Osteocyte (in vitro differentiated cells): ENCODE measurements at places on chromosomes 1 and 21. TPM values are rescaled to one million over a fixed set of nuclear protein-coding genes. Genes with fewer than 3 reads are reported as not detected.

The AMY1C gene
- not detected in 2 replicates for total RNA-seq

DNA sequence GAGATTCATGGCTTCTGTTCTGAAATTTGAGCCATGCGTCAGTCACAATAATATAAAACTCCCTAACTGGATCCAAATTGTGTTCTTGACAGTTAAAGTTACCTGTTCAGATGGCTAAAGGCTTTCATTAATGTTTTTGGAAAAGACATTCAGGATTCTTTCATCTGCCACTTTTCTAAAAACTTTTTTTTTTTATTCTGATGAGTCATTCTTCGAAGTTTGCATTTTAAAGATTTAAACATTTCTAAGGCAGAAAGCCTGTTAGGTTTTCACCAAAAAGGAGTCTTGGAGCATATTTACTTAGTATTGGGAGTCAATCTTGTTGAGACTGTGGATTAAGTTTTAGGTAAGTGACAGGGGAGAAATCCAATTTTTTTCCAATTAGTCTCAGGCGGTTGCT lies 18.9 kb upstream of the SDC3 start:
- H3K36me3 ChIP-seq: peaks cover 7% of the 10 kb centered on the region
- no peak overlapping the region for H3K4me3 ChIP-seq
- no peak overlapping the region for H3K27ac ChIP-seq
- H3K4me1 ChIP-seq: peaks cover 8% of the 10 kb centered on the region

- H3K27me3 ChIP-seq: peaks cover 65% of the 10 kb centered on the region
- no peak overlapping the region for H3K4me3 ChIP-seq
- no peak overlapping the region for H3K27ac ChIP-seq
- peaks cover 2% of the 10 kb centered on the region for H3K4me1 ChIP-seq
Measured at GRCh38 chr1:206663832-206664652, 20.7 kb upstream of the MAPKAPK2 start.

The MMEL1 gene
- total RNA-seq: not detected in 2 replicates

The ADAMTS1 gene
- 38.0 and 40.3 TPM in 2 replicates for total RNA-seq

DNA sequence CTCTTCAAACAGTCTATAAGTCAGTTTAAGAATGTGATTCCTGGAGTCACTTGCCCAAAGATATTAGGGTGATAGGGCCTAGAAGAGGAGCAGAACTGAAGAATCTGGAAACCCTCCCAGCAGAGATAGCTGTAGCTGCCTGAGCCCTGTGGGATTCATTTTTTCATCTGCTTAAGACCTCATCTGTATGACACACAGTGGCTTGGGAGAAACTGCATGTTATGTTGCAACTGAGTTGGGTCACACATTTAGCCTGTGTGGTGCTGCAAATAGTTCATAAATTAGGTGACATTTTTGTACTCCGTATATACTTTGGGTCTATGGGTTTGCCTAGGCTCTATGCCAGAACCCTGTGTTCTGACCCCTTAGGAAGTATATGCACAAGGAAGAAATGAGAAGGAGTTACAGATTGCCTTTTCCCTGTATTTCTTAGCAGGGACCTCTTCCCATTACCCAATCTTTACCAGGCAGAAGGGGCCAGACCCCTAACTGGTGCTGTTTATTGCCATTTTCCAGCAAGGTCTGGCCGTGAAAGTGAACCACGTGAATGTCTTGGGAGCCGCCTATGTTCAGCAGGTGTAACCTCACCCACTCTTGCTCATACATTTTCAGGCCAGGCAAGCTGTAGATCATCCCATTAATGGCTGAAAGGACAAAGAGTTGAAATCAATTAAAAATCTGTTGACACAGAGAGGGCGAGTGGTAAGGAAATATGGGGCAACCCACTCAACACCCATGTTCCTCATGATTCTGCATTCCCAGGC lies 41.9 kb upstream of the SLC19A2 start:
- DNase-seq: no peak
- H3K36me3 ChIP-seq: no peaks in the 10 kb centered on the region
- H3K27ac ChIP-seq: no peak overlapping the region
- H3K27me3 ChIP-seq: peaks cover 31% of the 10 kb centered on the region

- DNase-seq: no peak
- no peaks in the 10 kb centered on the region for H3K27me3 ChIP-seq
- H3K36me3 ChIP-seq: no peaks in the 10 kb centered on the region
- no peak overlapping the region for H3K4me3 ChIP-seq
Measured at GRCh38 chr1:61190153-61190552, 107.8 kb downstream of the NFIA start.

The FAM3B gene
- not detected in 2 replicates for total RNA-seq

The COA7 gene
- 25.7 and 27.7 TPM in 2 replicates for total RNA-seq

DNA sequence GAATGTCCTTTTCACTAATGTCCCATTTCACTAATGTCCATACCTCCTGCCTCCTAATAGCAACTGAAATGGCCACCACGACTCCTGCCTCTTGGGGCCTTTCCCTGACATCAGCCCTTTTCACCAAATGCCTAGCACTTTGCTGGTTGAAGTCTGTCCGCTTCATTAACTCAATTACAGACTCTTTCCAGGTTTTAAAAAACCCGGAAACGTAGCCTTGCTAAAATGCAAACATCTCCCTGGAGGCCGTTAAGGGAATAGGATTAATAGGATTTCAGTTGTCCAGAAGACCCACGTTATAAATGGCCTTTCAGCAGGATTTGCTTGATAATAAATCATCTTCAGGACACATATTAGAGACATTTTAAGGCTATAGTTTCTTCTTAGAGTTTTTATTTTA lies 25.7 kb upstream of the ERO1B start:
- DNase-seq: no peak
- no peaks in the 10 kb centered on the region for H3K36me3 ChIP-seq
- peaks cover 2% of the 10 kb centered on the region for H3K27me3 ChIP-seq
- no peak overlapping the region for H3K27ac ChIP-seq
- no peak overlapping the region for H3K4me3 ChIP-seq

- no peaks in the 10 kb centered on the region for H3K27me3 ChIP-seq
- H3K36me3 ChIP-seq: peaks cover 41% of the 10 kb centered on the region
- H3K4me3 ChIP-seq: no peak overlapping the region
- H3K27ac ChIP-seq: no peak overlapping the region
- no peak for DNase-seq
- H3K4me1 ChIP-seq: no peaks in the 10 kb centered on the region
Measured at GRCh38 chr1:6675941-6676340, 25.7 kb downstream of the DNAJC11 start.

DNA sequence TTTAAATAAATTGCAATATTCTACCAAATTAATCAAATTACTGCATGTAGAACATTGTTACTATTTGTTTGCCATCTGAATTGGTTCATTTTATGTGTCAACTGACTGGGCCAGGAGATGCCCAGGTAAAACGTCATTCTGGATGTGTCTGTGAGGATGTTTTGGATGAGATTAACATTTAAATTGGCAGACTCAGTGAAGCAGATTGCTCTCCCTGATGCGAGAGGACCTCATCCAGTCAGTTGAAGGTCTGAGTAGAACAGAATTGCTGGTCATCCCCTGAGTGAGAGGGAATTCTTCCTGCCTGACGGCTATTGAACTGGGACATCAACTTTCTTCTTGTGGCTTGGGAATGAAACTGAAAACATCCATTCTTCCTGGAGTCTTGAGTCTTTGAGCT lies 122.0 kb upstream of the GREM2 start:
- no peaks in the 10 kb centered on the region for H3K36me3 ChIP-seq
- H3K4me1 ChIP-seq: peaks cover 25% of the 10 kb centered on the region
- no peaks in the 10 kb centered on the region for H3K27me3 ChIP-seq
- no peak for DNase-seq

GRCh38 chr1:91805311-91805801 lies 80.6 kb downstream of the TGFBR3 start:
- peaks cover 63% of the 10 kb centered on the region for H3K4me1 ChIP-seq
- peaks cover 2% of the 10 kb centered on the region for H3K36me3 ChIP-seq
- peak overlapping the region; percentile 96 for H3K27ac ChIP-seq
- no peaks in the 10 kb centered on the region for H3K27me3 ChIP-seq
- no peak overlapping the region for H3K4me3 ChIP-seq

The KRTCAP2 gene
- total RNA-seq: 190 and 201 TPM in 2 replicates

The ATP1B1 gene
- 42.0 and 45.5 TPM in 2 replicates for total RNA-seq

DNA sequence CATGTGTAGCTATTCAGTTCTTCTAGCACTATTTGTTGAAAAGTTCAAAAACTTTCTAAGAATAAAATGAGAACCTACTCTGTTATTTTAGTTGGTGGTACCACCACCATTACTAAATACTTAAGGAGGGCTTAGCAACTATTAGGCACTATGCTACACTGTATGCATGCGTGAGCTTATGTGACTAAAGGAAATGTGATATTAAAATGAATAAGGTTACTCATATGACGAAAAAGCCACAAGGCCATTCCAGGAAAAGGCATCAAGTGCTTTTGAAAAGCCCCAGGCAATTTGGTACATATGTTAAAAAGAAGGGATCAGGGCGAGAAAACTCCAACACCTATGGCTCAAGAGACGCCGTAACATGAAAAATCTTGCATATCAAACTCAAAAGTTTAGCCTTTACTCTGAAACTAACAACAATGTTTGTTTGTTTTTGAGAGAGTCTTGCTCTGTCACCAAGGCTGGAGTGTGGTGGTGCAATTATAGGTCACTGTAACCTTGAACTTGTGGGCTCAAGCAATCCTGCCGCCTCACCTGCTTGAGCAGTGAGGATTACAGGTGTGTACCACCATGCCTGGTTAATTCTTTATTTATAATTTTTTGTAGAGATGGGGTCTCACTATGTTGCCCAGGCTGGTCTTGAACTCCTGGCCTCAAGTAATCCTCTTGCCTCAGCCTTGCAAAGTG lies 42.5 kb downstream of the EPRS1 start:
- no peak overlapping the region for H3K4me3 ChIP-seq
- H3K27ac ChIP-seq: no peak overlapping the region
- H3K36me3 ChIP-seq: peaks cover 29% of the 10 kb centered on the region
- H3K27me3 ChIP-seq: no peaks in the 10 kb centered on the region
- peaks cover 12% of the 10 kb centered on the region for H3K4me1 ChIP-seq
- no peak for DNase-seq

DNA sequence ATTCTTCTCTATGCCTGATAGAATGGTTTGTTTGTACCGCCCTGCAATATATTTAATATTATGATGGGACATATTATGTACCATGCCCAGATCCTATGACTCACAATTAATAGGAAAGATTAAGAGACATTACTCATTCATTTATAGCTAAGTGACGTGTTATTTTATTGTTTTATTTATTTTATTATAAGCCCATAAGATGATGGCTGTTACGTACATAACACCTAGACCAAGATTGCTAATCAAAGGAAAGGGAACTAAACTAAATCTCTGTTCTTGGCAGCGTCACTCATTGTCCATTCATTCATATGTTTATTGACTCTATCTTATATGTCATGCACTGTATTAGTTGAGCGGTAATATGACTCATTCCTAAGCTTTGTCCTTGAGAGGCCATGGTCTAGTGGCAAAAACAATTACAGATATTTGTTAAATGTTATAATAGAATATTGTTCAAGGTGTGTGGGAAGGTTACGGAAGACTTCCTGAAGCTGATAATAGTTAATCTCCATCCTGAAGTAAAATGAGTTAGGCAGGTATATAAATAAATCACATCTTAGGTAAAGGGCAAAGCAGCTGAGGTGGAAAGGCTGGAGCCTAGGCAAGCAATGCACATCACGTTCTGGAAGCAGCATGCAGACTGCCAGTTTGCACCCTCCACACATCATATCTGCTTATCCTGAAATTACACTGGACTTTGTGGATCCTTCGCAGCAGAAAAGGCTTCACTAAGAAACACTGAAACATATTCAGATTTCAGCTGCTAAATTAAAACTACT lies 16.6 kb upstream of the CD55 start:
- H3K27me3 ChIP-seq: peaks cover 11% of the 10 kb centered on the region
- DNase-seq: no peak
- H3K36me3 ChIP-seq: no peaks in the 10 kb centered on the region
- H3K27ac ChIP-seq: no peak overlapping the region
- H3K4me3 ChIP-seq: no peak overlapping the region

DNA sequence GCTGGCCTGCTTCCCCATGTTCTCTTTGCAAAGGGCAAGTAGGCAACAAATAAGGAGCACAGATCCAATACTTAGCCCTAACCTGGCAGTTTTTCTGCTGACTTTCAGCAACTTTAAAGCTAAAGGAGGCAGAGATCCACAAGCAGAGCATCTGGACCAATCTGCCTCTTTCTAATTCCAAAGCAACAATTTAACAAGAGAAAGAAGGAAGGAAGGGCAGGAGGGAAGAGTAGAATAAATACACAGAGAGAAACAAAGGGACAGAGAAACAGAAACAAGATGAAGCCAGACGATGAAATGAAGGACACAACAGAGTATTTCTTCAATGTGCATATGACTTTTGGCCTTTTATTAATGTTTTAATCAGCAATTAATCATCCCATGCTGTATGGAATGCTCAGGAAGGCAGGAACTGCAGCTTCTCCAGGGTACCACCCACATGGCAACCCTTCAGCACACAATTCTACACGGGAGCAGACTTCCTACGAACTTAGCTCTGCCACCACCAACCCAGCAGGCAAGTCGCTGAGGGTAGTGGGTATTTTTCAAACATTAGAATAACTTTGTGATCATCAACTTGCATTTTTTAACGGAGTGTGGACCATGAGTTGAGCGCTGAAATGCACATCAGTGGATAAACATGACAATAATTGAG lies 15.3 kb downstream of the CLCC1 start:
- H3K36me3 ChIP-seq: peaks cover 23% of the 10 kb centered on the region
- DNase-seq: no peak
- H3K4me1 ChIP-seq: peaks cover 16% of the 10 kb centered on the region
- peak overlapping the region; percentile 39 for H3K4me3 ChIP-seq
- H3K27ac ChIP-seq: peak overlapping the region; percentile 43

DNA sequence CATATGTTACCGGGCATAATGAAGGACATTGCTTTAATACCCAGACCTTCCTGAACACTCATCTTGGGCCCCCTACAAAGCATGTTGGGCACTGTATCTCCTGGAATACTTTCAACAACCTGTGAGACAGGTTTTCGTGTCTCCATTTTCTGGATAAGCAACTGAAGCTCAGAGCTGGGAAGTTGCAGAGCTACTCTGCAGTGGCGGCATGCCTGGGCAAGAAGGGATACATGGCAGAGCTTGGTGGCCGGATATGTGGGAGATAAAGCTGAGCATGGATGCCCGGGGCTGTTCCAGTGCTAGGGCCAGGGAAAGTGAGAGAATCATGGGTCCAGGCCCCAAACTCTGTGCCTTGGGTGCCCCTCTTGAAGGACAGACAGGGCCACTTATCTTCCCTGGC lies 71.6 kb upstream of the KCND3 start:
- no peak for DNase-seq
- no peaks in the 10 kb centered on the region for H3K4me1 ChIP-seq
- H3K27me3 ChIP-seq: no peaks in the 10 kb centered on the region
- no peak overlapping the region for H3K27ac ChIP-seq
- H3K36me3 ChIP-seq: no peaks in the 10 kb centered on the region

DNA sequence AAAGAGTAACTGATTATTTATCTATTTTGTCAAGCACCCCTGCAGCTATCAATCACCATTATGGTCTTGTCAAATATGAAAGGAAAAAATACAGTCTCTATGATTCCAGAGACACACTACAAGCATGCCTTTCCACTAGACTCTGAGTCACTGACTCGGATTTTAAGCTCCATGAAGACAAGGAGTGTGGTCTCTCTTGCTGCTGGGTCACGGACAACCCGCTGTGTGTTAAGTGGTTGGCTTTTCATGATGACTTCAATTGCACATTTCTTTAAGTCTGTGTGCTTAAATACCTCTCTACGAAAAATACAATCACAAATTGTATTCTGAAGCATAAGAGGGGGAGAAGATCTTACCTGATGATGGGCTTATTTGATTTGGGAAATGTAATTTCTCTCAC lies 14.0 kb upstream of the GNG4 start:
- H3K4me1 ChIP-seq: no peaks in the 10 kb centered on the region
- H3K27ac ChIP-seq: no peak overlapping the region
- no peak for DNase-seq
- no peak overlapping the region for H3K4me3 ChIP-seq
- no peaks in the 10 kb centered on the region for H3K27me3 ChIP-seq

The MATN1 gene
- total RNA-seq: 0.39 and 0.99 TPM in 2 replicates

The ADCY10 gene
- 0.10 and 0.94 TPM in 2 replicates for total RNA-seq
